ENCODE measurements at places on chromosomes 12 and 14. TPM values are rescaled to one million over a fixed set of nuclear protein-coding genes. Genes with fewer than 3 reads are reported as not detected.

The MYH6 gene
- 0.11 TPM for polyA plus RNA-seq

The CLMN gene
- polyA plus RNA-seq = 22.0 TPM

The MANSC1 gene
- polyA plus RNA-seq = 27.6 TPM

The IL26 gene
- polyA plus RNA-seq = not detected

The SERPINA3 gene
- polyA plus RNA-seq = 0.45 TPM

Data from renal cortex interstitium (tissue), 15 donors.